T-helper 9 cell (primary cell): ENCODE measurements at places on chromosomes 11 and 22.

DNA sequence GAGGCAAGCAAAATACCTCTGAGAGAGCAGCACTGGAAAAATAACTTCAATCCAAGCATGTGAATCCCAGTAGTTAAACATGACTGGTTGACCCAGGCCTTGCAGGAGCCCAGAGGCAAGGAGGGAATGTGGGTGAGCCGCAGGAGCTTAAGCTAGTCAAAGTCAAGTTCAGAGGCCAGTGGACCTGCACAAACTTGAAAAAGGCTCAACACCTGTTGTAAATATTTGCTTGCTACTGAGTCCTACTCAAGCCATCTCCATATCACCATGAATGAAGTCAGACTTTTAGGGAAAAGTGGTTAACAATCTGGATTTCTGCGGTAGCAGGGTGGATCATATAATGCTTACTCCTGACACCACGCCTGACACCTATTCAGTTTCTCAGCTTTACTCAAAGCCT lies 4.8 kb upstream of the CAT start:
- no peak for DNase-seq

- no peak for DNase-seq
Measured at GRCh38 chr11:110469127-110469526, 39.4 kb downstream of the FDX1 start.

- DNase-seq: no peak
Measured at GRCh38 chr11:123362941-123363340, 67.1 kb upstream of the GRAMD1B start.

- no peak for DNase-seq
Measured at GRCh38 chr22:19819911-19820879, 34.5 kb downstream of the GNB1L start.

DNA sequence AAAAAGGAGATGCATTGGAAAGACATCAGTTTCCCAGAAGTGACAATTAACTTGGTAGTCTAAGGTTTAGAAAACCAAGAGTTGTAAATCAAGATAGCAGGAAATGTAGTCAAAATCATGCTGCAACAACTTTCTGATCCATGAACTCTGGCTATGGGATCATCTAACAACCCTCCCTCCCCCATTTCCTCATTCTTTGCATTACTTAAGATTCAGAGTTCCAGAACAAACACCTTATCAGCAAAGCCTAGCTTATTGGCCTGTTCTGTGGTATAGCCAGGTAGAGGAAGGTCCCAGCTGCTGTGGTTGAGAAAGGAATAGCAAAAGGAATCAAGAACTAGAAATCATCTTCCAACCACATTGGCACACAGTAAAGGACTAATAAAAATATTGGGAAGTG lies 651.1 kb downstream of the METTL15 start:
- DNase-seq: no peak

DNA sequence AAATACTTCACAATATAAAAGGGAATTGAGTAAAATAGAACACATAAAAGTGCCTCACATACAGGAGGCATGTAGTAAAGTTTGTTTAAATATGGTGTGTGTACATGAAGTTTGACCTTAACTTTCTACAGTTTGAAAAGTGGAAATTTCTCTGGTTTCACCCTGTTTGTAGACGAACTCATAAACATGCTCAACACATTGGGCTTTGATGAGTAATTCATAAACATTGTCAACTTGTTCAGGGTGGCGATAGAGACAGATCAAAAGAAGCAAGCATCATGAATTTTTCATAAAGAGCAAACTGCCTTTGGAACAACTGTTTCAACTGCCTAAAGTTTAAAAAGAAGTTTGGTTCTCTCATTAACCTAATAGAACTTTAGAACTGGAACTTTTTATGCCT lies 9.1 kb downstream of the SLN start:
- DNase-seq: no peak

DNA sequence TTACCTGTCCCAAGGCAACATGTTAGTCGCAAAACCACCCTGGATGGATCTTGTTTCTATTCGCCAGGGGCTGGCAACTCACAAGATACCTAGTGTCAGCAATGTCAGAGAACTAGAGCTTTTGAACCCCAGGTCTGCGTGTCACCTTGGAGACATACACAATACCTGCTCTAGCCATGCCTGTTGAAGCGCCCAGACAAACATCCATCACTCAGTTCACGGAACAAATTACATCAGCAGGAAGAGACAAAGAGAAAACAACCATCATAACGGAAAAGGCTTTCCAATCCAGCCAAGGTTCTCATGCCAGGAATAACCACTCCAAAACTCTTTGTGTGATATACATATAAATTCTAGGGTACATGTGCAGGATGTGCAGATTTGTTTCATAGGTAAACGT lies 2.2 kb downstream of the CD59 start:
- DNase-seq: no peak

DNA sequence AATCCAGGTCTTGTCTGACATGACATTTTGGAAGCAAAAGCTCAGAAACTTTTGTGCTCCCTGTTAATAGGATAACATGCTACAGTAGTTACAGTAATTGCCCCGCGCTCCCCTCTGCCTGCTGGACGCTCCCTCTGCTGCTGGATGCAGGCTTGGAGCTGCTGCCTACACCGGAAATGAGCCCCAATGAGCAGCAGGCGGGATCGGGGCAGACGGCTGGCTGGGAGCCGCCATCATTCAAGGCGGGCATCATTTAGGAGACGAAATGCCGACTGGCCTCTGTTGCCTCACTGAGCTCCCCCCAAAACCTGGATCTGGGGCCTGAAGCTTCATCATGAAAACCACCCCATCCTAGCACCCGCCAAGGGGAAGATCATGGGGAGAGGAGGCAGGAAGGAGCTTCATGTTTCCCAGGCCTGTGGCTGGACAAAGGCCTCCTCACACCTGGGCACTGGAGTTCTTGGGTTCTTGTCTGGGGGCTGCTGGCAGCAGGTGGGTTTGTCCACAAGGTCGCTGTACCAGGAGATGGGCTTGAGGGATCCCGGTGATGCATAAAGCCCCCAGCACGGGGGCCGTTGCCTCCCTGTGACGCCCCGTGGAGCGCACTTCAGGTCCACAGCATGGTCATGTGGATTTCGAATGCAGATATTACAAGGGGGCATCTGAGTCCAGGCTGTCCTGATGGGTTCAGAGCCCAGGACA lies 664.3 kb downstream of the BRD1 start:
- DNase-seq: no peak

DNA sequence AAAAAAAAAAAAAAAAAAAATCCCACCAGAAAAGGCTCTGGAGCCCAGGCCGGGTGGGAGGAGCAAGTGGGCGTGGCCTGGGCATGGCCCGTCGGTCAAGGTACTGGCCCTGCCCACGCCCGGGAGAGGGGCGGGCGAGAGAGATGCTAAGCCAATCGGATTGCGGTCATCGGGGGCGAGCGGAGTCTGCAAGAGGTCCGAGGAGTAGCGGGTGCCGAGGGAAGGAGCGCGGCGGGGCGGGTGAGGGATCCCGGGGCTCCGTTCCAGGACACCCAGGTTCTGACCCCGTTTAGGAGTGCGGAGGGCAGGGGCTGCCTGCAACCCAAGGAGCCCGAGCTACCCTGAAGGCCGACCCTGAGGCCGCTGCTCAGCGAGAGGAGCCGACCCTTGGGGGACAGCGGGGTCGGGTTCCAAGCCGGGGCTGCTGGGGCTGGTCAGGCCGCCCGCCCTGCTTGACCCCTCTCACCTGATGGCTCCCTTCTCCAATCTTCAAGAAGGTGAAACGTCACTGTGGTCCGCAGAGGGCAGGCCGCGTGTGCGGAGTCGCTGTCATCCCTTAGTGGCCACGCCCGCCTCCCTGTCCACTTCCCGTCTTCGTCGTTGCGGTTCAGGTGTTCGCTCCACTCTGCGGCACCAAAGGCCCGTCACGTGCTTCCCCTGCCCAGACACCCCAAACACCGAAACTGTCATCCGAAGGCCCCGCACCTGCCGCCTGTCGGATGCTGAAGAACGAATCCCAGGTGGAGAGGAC lies 11.1 kb upstream of the TAB1 start:
- DNase-seq: peak; percentile 24

GRCh38 chr11:123233280-123233974 lies 38.4 kb upstream of the CLMP start:
- DNase-seq: no peak
